ENCODE measurements at places on chromosomes 3 and 15.
A peak's percentile ranks its signal among the peaks of the same experiment; 100 is the strongest.

GRCh38 chr15:90054618-90055097, 47.6 kb downstream of the IDH2 start:
- DNase-seq: no peak

- DNase-seq: no peak
Measured at GRCh38 chr15:69299943-69300588, 1.4 kb downstream of the PAQR5 start.

DNA sequence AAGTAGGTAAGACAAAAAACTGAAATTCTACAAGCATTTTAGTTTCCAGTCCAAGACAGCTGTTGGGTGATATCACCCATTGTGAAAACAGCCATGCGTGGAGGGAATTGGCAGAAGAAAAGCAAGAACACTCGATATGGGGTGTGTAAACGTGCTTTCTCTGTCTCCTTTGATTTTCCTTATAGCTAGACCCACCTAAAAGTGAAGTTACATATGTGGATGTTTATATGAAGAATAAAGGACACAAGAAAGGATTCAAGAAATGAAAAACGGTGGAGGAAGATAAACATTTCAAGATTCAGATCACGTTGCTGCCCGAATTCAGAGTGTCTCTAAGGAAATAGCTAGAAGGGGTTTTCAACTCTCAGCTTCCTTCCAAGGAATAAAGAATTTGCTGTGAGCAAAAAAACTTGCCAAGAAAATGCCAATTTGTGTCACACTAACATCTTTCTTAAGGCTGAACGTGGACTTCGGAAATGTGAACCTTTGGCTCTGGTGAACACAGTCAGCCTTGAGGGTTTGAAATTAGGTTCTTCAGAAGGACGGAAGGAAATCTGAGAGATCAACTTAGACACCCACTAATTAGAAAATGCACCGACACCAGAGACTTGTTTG, 269.0 kb upstream of the ADAMTS9 start:
- no peak for DNase-seq

DNA sequence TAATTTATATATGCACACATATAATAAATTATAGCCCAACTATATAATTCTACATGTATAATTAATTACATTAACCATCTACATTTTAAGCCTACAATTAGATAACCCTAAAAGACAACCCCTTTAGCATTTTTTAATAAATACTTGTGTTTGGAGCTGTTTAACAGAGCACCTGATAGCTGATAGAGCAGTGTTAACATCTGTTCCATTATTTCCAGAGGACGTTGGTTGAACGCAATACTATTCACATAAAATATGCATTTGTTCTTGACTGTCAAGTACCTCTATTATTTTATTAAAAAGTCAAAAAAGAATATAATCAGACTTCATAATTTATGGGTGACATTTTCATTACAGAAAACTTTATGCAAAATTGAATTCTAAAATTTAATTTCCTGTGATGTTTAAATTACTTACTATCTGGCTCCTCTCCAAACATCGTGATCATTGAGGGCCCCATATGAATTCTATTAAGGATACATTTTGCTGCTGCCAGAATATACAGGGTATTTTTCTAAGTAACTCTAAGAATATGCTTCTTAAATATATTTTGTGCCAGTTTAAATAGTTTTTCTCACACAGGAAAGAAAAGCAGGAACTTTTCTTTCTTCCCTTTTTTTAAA, 234.3 kb downstream of the SHOX2 start:
- DNase-seq: no peak

GRCh38 chr3:100465892-100466777, 26.3 kb upstream of the TMEM45A start:
- no peak for DNase-seq

GRCh38 chr3:129690406-129690805, 83.9 kb upstream of the PLXND1 start:
- peak; percentile 57 for DNase-seq

- no peak for DNase-seq
Measured at GRCh38 chr15:29150515-29151483, 118.8 kb downstream of the NSMCE3 start.

GRCh38 chr3:41362638-41363559, 163.6 kb downstream of the CTNNB1 start:
- no peak for DNase-seq

GRCh38 chr3:51954105-51954504, 1.1 kb upstream of the GPR62 start:
- DNase-seq: no peak

DNA sequence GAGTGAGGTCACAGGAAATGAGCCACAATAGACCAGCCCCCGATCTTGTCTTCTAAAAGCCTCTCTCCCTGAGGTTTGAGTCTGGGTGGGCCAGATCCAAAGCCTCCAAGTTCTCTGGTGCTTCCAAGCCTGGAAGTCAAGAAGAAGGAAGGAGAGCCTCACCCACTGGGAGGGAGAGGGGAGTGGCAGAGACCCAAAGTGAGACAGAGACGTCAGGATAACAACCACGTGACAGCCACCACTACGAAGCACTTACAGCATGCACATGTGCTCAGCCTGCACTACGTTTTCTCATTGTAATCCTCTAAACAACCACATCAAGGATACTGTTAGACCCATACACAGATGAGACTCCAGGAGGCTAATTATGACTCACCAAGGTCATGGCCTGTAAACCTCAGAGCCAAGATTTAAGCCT, 197.3 kb upstream of the LINGO1 start:
- DNase-seq: no peak

Data from NCI-H1105 (cell line).